Activated CD8-positive, alpha-beta memory T cell treated with anti-CD3 and anti-CD28 coated beads for 24 hours (primary cell): ENCODE measurements at places on chromosomes 5 and 9.

- no peak for DNase-seq
Observed at GRCh38 chr5:6492934-6493333, 44.3 kb downstream of the UBE2QL1 start.

GRCh38 chr5:132271251-132272246 lies 14.1 kb downstream of the PDLIM4 start:
- peak; percentile 68 for DNase-seq

DNA sequence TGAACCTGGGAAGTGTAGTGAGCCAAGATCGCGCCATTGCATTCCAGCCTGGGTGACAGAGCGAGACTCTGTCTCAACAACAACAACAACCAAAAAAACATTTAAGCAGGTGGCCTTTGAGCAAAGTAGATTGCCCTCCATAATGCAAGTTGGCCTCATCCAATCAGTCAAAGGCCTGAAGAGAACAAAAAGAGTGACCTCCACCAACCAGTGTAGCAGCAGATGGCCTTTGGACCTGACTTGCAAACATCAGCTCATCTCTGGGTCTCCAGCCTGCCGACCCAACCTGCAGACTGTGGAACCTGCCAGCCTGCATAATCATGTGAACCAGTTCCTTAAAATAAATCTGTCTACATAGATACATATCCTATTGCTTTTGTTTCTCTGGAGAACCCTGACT lies 7.5 kb downstream of the FRRS1L start:
- DNase-seq: no peak

- peak; percentile 73 for DNase-seq
Observed at GRCh38 chr5:157540707-157541446, 34.7 kb downstream of the ADAM19 start.

DNA sequence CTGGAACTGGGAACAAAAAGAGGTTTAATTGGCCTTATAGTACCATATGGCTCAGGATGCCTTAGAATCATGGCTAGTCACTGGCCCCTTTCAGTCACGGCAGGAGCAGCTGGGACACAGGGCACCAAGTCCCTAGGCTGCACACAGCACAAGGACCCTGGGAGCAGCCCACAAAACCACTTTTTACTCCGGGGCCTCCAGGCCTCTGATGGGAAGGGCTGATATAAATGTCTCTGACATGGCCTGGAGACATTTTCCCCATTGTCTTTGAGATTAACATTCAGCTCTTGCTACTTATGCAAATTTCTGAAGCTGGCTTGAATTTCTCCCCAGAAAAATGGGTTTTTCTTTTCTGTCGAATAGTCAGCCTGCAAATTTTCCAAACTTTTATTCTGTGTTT lies 1026.4 kb upstream of the COX7C start:
- no peak for DNase-seq

GRCh38 chr9:130681769-130682420 lies 11.7 kb upstream of the EXOSC2 start:
- peak; percentile 80 for DNase-seq

DNA sequence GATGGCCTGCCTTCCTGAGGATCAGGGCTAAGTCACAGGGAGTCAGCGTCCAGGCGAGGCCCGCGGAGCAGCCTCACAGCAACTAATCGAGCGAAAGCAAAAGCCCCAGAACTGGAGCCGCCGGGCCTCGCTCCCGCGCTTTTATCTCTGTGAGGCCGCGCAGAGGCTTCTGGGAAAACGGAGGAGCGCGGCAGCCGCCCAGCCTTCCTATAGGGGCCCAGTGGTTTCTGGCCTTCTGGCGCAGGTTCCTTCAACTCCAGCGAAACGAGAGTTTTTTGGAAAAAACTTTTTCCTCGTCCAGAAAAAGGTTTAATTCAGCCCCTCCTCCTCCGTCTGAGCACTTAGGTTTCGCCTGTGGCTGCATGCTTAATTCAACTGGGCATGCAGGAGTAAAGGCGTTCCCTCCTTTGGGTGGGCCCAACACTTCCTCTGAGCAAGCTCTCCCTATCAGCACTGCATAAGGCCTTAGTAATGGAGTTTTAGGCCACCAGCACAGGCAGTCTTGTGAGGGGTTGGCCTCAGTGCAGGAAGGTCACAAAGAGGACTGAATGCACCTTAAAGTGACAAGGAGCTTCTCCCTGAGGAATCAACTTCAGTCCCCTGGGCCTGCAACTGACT lies at the start of gene MEIKIN:
MEIKIN (minus strand) TSS at position 113 of the 618 bp plus-strand sequence. CDS start 158 bp downstream, outside the sequence.
- no peak for DNase-seq

GRCh38 chr5:151060742-151061141 lies 20.1 kb downstream of the TNIP1 start:
- DNase-seq: no peak

GRCh38 chr5:33659526-33660169 lies 218.9 kb downstream of the TARS1 start:
- no peak for DNase-seq

GRCh38 chr9:118128313-118128712 lies 424.1 kb downstream of the TLR4 start:
- no peak for DNase-seq

DNA sequence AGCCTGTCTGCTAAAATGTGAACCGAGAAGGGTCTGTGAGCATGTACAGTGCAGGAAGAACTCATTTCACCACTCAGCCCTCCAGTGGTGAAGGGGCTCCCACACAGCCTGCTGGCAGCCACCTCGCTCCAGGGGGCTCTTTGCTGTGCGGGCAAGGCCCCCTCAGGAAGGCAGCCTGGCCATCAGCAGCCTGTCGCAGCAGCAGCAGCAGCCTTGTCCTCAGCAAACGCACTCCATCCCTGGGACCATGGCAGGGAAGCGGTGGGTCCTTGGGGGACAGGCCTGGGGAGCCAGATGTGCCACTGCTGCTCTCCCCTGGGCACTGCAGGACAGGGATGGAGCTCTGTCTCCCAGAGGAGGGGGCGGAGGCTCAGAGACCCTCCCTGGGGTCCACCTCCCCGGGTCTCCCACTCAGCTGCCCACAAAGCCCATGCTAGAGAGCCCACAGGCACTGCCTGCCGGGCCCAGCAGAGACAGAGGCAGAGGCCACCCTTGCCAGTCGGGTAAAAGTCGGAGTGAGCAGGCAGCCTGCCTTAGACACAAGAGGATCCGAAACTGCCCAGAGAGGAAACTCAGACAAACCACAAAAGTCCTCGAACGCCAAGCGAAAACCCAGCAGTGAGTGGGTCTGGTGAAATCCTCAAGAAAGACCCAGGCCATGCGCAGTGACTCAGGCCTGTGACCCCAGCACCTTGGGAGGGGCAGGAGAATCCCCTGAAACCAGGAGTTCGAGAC lies 8.0 kb downstream of the BRD3 start:
- no peak for DNase-seq
